ENCODE measurements at places on chromosomes 5 and 9.

- no peak for DNase-seq
Observed at GRCh38 chr5:173715607-173716006, 99.2 kb upstream of the BOD1 start.

DNA sequence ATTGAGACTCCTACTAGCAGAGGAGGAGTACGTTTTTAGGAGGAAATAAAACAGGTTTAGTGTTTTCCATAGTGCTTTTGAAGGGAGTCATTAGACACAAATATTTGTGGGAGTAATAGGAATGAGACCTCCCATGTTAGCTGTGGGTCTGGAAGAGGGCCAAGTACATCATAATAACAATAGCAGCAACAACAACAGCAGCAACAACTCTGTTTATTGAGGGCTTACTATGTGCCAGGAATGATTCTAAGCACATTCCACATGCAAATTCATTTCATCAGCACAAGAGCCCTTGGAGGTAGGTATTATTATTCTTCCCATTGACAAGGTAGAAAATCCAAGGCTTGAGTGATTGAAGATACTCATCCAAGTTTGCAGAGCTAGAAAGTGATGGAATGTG lies 384.2 kb upstream of the RPS23 start:
- no peak for DNase-seq

DNA sequence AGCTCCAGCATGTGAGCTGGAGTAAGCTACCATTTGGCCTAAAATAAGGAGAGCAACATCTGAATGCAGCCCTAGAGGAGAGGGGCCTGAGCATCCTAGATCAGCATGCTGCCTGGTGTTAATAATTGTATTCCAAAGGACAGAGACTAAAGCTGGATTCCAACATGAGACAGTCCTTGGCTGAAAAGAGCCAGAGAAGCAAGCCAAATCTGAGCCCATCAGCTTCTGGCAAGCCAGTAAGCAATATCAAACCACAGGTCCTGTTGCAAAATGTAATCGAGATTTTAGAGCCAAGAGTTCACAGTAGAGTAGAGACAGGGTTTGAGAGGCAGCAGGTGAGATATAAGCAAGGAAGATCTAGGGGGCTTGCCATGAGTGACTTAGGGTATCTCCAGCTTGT lies 42.3 kb upstream of the DMAC1 start:
- DNase-seq: no peak

DNA sequence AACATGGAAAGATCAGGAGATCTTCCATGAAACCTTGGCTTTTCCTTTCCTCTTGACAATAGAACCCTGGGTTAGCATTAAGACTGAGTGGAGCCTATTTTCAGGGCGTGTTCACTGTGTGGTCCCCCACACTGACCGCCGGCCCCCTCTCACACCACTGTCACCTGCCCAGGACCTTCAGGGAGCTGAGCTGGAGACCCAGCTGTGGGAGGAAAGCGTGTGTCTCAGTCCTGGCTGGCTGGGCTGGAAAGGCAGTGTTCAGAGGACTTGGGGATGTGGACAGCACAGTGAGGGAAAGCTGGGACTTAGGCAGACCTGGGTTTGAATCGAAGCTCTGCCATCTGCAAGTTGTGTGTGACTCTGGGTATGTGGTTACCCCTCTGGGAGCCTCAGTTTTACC lies 268.1 kb downstream of the NSG2 start:
- DNase-seq: no peak

GRCh38 chr9:35452481-35452880 lies 37.4 kb upstream of the RUSC2 start:
- no peak for DNase-seq

GRCh38 chr5:143244990-143245389 lies 158.5 kb downstream of the NR3C1 start:
- DNase-seq: no peak

DNA sequence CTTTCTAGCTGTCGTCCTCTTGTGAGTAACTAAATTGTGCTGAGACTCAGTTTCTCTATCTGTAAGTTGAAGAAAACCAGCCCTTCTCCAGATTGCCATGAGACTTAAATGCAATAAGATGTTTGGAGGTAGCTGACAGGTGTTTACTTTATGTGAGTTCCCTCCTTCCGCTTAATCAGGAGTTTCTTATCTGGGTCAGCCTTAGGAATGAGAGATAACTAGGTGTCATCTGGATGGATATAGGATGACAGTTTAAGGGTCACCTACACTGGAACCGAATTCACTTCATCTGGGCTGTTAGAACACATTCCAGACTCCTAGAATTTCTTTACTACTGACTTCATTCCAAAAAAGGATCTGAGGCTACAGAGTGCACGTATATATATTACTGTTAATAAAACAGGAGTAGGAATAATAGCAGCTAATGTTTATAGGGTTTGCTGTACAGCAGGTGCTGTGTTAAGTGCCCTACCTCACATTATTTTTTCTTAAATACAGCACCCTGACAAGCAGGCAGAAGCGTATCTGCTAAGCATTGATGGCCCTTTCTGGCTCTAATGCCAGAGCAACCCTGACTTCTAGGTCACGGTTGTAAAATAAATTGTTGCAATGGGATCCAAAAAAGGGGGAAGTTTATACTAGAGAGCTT lies 30.0 kb upstream of the CPEB4 start:
- DNase-seq: no peak

DNA sequence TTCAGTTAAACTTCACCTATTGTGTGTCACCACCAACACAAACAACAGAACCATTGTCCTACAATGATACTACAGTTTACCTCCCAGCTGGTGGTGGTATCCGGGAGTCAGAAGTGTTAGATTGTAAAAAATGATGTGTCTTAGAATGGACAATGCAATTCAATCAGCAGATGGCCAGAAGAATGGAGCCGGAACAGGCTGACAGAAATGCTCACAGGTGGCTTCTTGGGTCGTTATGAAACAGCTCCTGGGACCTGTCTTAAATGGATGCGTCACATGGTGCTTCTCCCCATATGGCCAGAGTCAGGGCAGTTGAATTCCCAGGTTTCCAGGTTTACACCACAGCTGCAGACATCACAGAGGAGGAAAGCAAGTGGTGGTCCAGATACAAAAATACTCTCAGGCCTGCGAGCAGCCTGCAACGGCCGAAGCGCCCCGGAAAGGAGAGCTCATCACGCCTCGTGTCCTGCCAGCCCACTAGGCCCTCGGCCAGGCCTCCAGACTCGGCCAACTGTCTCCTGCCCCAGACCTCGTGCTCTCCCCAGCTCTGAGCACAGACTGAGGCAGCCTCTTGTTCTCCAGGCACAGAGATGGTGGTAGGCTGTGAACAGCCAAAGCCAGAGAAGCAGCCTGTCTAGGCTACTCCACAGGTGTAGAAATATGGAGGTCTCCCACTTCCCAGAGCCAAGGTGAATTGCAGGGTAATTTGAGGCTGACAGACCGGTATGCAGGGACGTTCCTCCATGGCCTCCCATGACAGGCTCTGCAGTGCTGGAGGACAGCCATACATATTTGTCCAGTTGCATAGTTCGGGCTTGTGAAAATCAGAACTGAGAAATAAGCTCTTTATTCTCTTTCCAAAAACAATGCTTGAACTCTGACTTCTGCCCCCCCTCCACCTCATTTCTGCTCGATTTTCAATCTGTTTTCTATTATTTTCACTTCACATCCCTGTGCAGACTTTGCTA lies 98.5 kb upstream of the SPATA31C2 start:
- no peak for DNase-seq

GRCh38 chr9:74125941-74126340 lies 371.2 kb upstream of the RORB start:
- DNase-seq: no peak

- DNase-seq: no peak
Observed at GRCh38 chr5:71998746-71999145, 108.5 kb upstream of the MAP1B start.

DNA sequence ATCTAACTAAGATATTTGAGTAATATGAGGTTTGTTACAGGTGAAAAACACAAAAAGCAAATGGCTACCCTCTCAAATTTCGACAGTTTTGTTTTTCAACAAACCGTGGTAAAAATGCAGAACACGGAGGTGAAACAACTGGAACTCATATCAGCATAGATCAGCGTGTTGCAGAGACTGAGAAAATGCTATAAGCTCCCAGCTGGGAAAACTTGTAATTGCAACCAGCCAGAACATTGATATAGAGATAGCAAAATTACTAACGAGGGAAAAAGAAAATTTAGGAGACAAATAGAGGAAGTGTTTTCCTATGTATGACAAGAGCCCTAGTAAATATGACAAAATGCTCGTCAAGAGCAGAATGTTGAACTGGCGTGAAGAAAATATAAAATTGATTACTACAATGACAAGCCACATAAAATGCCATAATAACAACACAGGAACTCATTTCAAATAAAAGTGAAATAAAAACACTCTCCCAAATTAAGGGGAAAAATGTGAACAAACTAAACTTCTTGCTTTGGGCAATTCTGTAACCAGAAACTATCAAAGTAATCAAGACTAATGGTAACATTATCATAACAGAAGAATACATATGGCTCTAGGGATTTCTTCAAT lies 1989.8 kb downstream of the EFNA5 start:
- DNase-seq: no peak

- DNase-seq: no peak
Observed at GRCh38 chr9:111700776-111701175, 39.4 kb downstream of the GNG10 start.

GRCh38 chr5:95620030-95620869 lies at the start of gene GPR150:
Gene GPR150, plus strand, starts transcription at chr5:95620087. Its CDS starts 189 bp downstream, at chr5:95620276.
- DNase-seq: peak; percentile 55

DNA sequence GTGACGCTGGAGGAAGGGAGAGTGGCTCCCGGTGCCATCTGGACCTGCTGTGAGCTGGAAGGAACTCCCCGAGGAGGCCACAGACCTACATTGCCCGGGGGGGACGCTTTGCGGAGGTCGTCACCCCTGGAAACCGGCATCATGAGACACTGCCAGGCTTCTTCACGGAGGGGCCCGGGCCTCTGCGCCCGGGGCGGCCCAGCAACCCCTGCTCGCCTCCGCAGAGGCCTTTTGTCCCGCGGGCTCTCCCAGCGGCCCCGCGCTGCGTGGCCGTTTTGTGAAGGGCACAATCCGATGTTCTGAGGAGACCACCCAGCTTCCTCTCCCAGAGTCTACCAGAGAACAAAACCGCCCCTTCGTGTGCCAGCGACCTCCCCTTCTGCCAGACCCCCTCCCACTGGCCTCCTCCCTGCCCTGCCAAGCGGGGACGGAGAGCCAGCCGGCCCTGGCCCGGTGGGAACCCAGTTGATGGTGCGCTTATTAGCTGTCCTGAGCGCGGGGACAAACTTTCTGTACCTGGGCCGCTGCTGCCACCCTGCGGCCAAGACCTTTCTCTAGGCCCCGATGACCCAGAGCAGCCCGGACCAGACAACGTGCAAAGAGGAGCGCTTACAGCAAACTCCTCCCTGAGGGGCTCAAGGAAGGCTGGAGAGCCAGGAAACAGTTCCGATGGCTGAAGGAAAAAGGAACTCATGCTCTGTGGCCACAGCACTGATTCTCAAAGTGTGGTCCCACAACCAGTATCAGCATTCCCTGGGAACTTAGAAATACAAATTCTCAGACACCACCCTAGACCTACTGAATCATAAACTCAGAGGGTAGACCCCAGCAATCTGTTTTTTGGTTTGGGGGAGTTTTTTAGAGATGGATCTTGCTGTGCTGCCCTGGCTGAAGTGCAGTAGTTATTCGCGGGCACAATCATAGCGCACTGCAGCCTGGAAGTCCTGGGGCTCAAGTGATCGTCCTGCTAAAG lies 86.7 kb downstream of the SLC1A3 start:
- DNase-seq: no peak

DNA sequence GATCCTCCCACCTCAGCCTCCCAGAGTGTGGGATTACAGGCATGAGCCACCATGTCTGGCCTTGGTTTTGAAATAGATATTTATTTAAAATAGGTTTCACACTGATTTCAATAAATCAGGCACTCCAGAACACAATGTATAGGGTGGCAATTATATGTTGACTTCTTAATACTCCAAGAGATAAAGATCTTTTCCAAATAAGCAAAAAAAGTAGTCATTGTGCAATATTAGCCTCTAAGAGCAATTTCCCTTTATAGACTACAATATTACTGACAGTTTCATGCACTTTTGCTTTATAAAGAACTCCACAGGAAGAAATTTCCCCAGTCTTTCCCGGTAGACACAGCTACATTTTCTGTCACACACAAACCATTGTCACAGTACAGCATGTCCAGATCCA lies 23.4 kb upstream of the RUFY1 start:
- no peak for DNase-seq

- no peak for DNase-seq
Observed at GRCh38 chr9:136832581-136832980, 9.7 kb upstream of the AJM1 start.

DNA sequence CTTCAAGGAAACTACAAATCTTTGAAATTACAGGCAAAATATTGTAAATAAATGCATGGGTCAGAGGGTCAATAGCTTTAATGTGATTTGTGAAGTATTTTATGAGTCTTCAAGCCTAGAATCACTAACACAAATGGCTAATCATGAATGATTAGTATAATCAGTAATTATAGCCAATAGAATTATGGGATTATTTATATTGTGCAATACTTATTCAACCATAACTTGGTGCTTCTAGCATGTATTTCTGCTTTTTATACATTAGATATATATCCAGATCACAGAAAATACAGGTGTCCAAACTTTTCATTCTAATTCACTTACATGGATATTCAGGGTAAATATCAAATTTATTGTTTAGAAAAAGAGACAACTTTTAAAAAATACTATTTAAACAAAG lies 12.1 kb downstream of the HCN1 start:
- DNase-seq: no peak

- no peak for DNase-seq
Observed at GRCh38 chr9:29069376-29069775, 1496.1 kb upstream of the C9orf72 start.

DNA sequence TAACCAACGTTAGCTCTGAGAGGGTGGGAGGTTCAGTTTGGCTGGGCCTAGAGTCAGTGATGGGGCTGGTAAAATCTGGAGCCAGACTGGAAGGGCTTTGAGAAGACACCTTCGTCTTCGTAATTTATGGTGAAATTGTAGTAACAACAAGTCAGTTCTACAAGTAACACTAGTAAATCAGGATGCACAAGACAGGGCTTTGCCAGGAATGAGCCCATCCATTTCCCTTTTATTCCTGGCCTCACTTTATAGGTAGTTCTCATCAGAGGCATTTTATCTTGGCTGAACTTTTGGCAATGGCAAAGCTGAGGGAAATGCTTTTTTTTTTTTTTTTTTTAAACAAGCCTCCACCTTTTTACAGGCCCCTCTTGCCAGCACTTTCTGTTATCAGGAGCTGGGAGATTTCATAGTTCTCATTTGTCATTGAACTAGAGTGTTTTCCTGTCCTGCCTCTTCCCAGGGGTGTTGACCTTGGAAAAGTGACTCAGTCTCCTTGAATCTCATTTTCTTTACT lies 110.5 kb upstream of the KLF4 start:
- no peak for DNase-seq

Data from T-helper 2 cell (primary cell).